LHCN-M2 (cell line): ENCODE measurements at places on chromosomes 16 and 17.
A peak's percentile ranks its signal among the peaks of the same experiment; 100 is the strongest.

GRCh38 chr17:75241143-75241430, 20.3 kb downstream of the GGA3 start:
- peak; percentile 75 for DNase-seq

DNA sequence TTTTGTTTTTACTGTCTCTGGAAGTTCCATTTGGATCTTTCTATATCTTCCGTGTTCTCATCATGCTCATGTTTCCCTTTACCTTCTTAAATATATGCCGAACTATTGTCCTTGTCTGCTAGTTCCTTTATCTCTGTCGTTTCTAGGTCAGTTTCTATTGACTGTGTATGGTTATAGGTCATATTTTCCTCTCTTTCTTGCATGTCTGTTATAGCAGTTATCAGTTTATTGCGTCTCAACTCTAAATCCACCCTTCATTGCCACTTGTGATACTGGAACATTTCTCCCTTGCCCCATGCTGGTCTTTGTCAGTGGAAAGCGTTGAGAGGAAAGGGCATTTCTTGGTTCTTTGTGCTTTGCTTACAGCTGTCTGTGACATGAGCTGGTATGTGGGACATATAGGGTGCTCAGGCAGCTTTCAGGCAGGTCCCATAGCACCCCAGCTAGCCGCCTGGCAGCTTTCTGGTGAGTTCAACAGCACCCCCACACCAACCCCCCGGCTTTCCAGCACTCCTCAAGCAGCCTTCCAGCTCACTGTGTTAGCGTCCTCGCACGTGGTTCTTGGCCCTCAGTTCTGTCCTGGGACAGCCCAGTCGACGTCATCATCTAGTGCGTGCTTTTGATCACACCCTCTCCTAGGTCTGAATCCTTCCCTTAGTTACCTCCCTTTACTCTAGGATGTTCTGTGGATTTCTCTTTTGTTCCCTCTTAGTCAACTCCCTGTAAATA, 15.4 kb upstream of the DNASE1 start:
- DNase-seq = no peak

- DNase-seq = no peak
These were observed 153.4 kb upstream of the PLCG2 start for GRCh38 chr16:81625544-81626153.

DNA sequence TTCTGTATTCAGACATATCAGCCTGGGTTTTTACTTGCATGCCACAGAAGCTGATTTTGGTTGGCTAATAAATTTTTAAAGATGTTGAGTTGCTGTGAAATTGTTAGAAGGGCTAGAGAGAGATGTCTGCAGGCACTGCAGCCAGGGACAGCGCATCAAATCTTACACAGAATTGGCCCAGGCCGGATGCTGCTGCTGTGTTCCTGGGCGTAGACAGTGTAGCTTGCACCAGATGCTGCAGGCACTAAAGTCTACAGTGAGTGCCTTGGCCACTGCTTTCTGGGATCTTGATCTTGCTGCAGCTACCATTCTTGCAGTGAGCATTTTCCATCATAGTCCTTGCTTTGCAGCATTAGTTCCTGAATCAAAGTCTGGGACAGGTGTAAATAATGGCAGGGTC, 169.9 kb downstream of the SPECC1 start:
- DNase-seq = no peak

- DNase-seq = no peak
These were observed 1.5 kb downstream of the HOXB4 start for GRCh38 chr17:48576479-48577309.

DNA sequence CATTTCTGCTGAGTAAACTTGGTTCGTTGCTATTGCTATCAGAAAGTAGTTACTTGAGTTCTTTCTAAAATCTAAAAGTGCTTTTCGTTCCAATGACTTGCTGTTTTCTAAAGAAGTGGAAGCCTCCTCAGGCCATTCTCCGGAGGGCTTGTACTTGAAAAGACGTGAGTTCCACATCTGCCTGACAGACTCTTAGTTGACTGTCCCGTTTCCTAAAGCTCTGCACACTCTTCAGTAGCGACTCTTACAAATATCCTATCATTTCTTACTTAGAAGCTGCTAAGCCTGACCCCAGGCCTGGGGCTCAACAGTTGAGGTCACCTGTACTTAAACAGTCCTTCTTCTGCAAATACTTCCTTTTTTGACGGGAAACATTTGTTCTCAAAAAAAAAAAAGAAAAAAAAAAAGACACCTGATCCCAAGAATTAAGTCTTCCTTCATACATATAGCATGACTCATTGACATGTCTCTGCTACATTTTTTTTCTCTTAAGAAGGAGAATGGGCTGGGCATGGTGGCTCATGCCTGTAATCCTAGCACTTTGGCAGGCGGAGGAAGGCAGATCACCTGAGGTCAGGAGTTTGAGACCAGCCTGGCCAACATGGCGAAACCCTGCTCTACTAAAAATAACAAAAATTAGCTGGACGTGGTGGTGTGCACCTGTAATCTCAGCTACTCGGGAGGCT, 61.5 kb downstream of the DHRS7C start:
- no peak for DNase-seq

DNA sequence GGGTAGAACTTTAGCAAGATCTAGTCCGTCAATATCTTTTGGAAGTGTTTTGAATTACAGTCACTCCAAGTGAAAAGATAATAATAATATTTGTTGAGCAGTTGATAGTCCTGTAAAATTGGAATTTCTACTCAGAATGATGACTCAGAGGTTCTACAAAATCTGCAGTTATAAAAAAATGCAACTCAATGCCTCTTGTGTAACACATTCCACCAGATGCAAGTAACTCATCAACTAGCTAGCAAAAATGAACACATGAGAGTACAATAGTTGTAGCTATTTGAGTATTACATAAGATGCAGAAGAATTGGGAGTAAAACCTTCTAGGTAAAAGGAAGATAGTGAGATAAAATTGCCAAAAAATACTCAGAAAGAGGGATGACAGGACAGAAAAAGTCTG, 177.2 kb downstream of the CDH8 start:
- peak; percentile 77 for DNase-seq

DNA sequence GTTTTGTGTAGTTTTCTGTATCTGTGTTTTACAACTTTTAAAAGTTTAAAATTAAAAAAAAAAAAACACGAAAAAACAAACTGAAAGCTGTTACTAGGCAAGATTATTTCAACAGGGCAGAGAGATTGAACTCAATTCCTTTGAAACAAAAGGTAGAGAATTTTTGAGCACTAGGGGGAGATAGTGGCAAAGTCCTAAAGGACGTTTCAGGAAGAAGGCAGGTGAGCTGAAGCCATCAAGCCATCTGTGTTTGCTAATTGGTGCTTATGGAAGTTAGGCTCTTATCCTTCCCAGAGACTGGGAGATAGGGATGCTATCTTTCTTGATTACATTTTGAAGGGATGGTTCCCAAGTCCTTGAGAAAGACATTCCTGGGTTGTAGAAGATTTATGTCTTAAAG, 70.6 kb upstream of the CLEC3A start:
- DNase-seq = no peak

DNA sequence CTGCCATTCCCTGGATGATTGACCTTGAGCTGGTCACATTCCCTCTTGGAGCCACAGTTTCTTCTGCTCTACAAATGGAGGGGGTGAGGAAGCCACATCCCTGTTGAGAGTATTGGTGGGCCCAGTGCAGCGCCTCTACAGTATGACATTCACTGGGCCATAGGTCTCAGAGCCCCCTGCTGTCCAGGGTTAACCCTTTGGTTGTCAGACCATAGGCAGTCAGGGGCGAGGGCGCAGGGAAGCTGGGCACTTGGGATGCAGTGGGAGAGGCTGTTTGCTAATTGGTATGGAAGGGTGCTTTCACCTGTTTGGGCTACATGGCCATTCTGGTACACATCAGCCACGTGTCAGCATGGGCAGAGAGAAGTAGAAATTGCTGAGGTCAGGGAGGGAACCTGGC, 27.3 kb upstream of the WFDC1 start:
- no peak for DNase-seq

- DNase-seq = no peak
These were observed 16.6 kb downstream of the ZFHX3 start for GRCh38 chr16:73031155-73031866.

DNA sequence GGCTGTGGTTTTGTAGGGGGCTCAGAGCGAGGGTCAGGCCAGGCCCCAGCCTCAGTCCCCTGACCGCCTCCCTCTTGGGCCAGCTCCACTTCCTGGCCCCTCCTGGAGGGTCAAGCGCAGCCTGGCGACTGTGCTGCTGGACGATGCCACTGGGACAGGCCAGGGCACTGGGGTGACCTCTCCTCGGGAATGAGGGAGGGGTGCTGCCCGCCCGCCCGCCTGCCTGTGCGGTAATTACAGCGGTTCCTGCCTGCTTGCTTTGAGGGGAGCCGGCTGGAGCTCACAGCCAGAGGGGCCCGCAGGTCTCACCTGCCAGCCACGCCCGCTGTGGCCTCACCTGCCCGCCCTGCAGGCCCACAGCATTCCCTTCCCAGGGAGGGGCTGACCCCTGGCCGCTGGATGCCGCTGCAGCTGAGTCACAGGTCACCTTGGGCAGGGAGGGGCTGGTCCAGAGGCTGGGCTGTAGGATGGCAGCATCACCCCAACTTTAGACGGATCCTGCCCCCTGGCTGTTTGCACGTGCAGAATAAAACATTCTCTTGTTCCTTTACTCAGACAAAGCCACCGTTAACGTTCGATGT, 76.7 kb upstream of the CBX4 start:
- DNase-seq = peak; percentile 34

- DNase-seq = peak; percentile 56
These were observed 45.0 kb upstream of the USP7 start for GRCh38 chr16:9008601-9009260.

- no peak for DNase-seq
These were observed 293.1 kb upstream of the N4BP1 start for GRCh38 chr16:48903039-48903438.

GRCh38 chr17:19987897-19988296, 10.3 kb upstream of the AKAP10 start:
- no peak for DNase-seq

- DNase-seq = no peak
These were observed 11.7 kb downstream of the CANT1 start for GRCh38 chr17:78997881-78998280.

DNA sequence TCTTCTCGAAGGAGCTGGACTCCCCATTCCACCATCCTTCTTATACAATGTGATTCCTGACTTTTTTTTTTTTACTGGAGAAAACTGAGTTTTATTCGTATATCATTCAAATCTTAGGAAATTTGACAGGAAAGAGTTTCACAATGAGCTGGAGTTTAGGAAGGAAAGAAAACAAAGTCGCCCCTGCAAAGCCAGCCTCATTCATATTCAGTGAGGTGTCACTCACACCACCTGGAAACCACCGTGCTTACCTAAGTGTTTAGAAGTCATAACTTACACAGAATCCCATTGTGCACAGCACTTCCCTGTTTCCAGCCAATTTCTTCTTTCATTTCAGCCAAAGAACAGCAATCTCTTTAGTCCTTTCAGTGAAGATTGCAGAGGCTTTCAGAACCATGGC, 90.3 kb upstream of the CHMP6 start:
- DNase-seq = no peak

GRCh38 chr16:81212830-81213465, 25.5 kb upstream of the BCO1 start:
- no peak for DNase-seq

- DNase-seq = peak; percentile 84
These were observed 6.7 kb downstream of the CCDC57 start for GRCh38 chr17:82205720-82206508.

GRCh38 chr17:7927596-7927995, 2.1 kb downstream of the KCNAB3 start:
- no peak for DNase-seq

DNA sequence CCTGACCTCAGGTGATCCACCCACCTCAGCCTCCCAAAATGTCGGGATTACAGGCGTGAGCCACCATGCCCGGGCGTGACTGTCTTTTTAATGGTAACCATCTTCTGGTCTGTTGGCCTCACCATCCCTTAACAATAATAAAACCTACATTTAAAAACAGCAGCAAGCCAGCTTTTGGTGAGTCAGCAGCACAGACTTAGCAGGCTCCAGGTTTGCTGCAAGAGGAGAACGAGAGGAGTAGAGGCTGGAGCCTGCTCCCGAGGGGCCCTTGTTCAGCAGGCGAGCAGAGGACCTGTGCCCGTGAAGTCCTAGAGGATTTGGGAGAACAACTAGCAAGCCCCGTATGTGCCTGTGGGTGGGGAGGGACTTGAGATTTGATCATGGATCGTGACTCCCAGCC, 35.7 kb downstream of the MYH13 start:
- peak; percentile 19 for DNase-seq

DNA sequence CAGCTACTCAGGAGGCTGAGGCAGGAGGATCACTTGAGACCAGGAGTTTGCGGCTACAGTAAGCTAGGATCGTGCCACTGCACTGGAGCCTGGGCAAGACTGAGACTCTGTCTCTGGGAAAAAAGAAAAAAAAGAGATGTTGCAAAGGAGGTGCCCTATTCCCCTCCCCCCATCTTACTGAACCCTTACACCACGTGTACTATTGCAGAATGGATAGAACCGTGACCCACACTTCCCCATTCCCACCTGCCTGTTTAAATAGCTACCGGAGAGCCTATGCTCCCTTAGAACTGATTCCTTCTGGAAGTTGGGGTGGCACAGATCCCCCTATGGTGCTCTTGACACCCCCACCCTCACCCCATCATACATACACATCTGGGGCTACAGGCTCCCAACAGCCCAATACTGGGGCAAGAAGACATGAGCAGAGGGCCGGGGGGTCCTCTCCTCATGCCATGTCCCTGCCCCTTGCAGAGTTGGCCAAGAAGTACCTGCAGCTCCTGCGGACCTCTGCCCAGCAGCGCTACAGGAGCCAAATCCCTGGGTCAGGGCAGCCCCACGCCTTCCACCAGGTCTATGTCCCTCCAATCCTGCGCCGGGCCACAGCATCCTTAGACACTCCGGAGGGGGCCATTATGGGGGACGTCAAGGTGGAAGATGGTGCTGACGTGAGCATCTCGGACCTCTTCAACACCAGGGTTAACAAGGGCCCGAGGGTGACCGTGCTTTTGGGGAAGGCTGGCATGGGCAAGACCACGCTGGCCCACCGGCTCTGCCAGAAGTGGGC, 35.7 kb downstream of the NLRC5 start:
- no peak for DNase-seq

DNA sequence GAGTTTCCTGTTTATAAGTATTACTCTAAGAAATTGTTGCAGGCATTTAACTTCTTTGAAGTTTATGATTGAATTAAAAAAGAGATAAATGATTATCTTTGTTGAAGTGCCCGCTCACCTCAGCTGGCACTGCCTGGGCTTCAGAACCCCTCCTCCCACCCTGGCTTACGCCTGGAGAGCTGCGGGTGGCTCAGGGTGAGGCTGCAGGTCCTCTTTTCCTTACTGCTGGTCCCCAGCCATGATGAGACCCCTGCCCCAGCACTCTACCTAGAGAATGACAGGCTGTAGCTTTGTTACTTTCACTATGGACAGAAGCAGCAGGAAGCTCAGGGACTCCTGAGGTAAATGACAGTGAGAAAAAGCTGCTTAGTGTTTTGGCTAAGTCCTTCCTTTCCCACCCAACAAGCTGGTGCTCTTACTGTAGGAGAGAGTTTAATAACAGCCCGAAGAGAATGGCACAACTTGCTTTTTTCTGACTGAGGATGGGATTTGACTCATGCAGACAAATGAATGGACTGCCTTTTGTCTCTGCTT, 62.1 kb downstream of the EPN2 start:
- no peak for DNase-seq
